Neural crest cell (in vitro differentiated cells): ENCODE measurements at places on chromosomes 1 and 21.
A peak's percentile ranks its signal among the peaks of the same experiment; 100 is the strongest.

DNA sequence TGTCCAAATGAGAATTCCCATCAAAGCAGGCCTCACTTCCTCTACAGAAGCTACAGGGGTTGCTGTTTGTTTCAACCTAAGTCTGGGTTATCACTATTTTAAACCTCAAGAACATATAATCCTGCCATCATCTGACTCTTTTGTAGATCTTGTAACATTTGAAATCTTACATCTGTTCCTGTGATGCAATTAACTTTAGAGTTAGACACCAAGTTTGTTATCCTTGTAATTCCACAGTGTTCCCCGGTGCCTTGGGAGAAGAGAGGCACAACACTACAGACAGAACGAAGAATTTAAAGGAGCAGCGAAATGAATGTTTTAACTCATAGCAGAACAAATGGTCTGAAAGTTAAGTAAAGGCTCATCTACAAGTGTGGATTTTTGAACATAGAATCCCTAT, 116.1 kb downstream of the UCHL5 start:
- DNase-seq, result no peak

GRCh38 chr1:208248307-208248801, 4.2 kb upstream of the PLXNA2 start:
- DNase-seq, result no peak

- DNase-seq, result peak; percentile 92
Observed at GRCh38 chr1:155050560-155051341, at the start of gene ADAM15. TSS of gene ADAM15 (plus strand) at chr1:155051316. CDS start at chr1:155051387, 71 bp downstream.

DNA sequence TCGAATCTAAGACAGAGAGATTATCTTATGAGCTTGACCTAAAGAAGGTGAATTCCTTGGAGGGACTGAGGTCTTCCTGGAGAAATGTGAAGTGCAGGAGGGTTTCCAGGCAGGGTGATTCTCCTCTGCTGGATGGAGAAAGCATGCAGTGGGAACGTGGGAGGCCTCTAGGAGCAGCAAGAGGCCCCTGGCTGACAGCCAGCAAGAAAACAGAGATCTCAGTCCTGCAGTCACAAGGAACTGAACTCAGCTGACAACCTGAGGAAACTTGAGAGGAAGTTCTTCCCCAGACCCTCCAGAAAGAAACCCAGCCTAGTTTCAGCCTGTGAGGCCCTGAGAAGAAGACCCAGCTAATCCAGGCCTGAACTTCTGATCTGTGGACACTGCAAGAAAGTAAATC, 345.9 kb downstream of the FAM72C start:
- DNase-seq, result no peak

- no peak for DNase-seq
Observed at GRCh38 chr1:48978413-48978812, 201.7 kb upstream of the BEND5 start.

DNA sequence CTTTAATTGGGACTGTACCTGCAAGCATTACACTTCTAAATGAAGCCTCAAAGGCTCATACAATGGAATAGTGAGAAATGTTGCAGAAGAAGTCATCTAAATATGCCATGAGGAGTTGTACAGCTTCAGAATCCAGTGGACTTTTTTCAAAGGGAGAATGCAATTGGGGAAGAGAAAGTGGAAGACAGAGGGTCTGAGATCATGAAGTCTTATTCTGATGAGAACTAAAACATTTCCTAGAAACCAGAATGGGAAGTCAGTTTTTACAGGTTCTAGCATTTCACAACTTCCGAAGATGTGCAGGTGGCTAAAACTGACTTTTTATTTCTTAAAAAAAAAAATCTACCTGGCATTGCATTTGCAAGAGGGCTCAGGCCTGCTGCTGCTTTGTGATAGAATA, 424.4 kb upstream of the RUNX1 start:
- DNase-seq, result no peak

DNA sequence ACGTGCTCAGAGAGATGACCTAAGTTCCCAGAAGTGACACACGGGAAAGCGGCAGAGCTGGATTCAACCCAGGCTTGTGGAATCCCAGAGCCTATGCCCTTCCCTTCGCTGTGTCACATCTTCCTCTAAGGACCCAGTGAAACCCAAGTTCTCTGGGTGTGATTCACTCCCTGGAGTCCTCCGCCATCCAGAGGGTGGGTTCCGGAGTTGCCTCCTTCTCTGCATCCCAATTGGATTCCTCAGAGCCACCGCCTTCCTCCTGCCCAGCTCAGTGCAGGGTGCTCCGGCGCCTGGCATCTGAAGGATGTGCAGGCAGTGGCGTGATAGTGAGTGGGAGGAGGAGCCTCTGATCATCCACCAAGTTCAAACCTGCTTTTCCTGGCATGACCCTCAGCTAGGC, 20.7 kb upstream of the RCC2 start:
- no peak for DNase-seq

- DNase-seq, result no peak
Observed at GRCh38 chr21:28834335-28835238, 158.1 kb downstream of the LTN1 start.

DNA sequence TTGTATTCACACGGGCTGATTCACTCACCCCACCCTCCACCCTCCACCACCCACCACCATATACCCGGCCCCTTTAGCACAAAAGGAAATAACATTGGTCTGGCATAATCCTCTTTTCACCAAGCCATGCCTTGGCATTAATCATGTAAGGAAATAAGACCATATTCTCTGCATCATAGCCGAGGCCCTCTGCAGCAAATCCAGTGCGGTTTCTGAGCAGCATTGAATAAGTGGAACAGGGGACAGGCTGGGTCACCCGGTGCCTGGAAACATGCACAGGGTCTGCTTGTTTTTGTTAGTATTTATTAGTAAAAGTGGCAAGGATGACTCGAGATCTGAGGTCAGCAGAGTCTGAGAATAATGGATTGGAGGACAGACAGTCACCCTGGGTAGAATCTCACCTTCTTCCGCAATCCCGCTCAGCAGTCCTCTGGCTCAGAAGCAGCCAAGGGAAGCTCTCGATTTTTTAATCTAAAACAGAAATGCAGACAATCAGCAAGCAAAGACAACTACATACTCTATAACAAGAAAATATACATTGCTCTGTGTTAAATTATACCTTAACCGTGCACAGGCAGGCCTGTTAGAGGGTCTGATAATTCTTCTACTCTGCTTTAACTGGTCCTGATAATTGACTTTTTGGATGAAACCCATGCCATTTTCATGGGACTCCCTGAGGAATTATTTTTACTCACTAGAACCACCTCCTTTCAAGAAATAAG, 52.4 kb upstream of the CDC42BPA start:
- DNase-seq, result no peak

- no peak for DNase-seq
Observed at GRCh38 chr1:91572044-91572443, 71.4 kb downstream of the CDC7 start.

DNA sequence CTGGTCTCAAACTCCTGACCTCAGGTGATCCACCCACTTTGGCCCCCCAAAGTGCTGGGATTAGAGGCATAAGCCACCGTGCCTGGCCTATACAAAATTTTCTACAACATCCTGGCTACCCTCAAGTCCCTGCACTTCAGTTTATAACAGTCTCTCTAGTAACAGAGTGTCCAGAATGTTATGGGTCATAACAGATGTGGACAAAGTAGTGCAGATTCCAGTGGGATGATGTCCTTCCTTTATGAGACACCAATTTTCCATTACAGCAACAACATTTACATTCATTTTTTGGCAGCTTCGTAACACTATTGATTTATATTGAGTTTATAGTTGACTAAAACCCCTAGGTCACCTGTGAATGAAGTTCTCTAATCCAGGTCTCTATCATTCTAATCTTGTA, 429.4 kb upstream of the PTBP2 start:
- DNase-seq, result no peak

DNA sequence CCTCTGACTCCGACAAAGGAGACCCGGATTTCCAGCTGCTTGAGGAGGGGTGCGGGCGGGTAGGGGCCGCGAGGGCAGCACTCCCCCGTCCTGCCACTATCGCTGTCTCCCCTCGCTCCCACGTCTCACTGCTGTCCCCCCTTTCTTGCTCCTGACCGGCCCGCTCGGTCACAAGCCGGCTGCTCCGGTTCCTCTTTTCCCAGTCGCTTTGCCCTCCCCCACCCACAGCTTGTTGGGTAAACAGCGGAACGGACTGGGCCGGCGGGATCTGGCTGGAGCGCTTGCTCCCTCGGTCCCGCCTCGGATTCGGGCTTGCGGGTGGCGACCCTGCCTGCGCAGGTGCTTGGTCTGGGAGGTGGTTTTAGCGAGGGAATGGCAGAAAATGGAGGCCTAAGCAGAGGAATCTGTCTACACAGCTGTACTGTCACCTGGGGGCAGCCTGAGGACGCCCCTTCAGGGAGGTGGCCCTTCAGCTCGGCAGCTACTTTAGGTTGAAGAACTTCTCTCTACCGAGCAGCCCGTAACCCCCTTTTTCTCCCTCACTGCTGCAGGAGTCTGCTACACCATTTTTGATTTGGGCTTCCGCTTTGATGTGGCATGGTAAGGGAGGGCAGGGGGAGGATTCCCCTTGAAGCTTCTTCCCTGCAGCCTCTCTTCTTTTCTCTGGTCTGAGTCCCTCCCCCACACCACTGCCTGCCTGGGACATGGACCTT, 645 bp downstream of the ATP6V0B start:
- no peak for DNase-seq

GRCh38 chr1:74467786-74468377, 44.5 kb downstream of the LRRC53 start:
- no peak for DNase-seq

- DNase-seq, result no peak
Observed at GRCh38 chr1:40067023-40067422, 26.5 kb downstream of the CAP1 start.

- DNase-seq, result no peak
Observed at GRCh38 chr1:31834501-31834900, 18.7 kb upstream of the SPOCD1 start.

- DNase-seq, result no peak
Observed at GRCh38 chr1:169833179-169833901, 38.6 kb upstream of the METTL18 start.

GRCh38 chr1:22920026-22920733, 52.5 kb downstream of the LACTBL1 start:
- no peak for DNase-seq

DNA sequence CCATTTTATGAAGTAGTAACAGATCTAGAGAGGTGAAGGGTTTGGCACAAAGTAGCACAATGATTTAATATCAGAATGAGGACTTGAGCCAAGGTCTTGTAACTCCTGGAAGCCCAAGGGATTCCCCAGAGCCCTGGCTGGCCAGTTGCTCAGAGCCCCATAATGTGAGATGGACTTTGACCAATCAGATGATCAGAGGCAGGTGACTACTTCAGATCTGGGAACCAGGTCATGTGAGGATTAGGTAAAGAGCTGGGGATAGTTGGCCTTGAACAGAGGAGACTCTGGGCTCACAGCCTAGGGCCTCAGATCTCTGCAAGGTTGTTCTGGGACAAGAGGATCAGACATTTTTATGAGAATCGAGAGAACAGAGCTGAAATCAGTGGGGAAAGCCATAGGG, 18.9 kb downstream of the SHISAL2A start:
- no peak for DNase-seq

DNA sequence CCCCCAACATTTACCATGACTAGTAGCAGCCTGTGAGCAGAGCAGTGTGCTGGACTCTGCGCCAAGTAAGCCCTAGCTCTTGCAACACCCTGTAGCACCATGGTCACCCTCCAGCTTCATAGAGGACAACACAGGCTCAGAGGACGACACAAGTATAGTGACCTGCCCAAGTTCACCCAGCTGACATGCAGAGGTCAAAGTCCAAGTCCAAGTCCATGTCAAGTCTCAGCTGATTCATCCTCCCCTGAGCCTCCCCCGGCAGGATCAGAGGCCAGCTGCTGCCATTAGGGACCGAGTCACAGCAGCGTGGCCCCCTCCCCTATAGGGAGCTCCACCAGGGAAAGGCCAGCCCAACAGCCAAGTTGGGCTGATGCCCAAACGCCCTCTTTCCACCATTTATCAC, 15.9 kb downstream of the SDC3 start:
- no peak for DNase-seq

GRCh38 chr1:205224736-205225135, 3.0 kb upstream of the TMCC2 start:
- DNase-seq, result no peak

DNA sequence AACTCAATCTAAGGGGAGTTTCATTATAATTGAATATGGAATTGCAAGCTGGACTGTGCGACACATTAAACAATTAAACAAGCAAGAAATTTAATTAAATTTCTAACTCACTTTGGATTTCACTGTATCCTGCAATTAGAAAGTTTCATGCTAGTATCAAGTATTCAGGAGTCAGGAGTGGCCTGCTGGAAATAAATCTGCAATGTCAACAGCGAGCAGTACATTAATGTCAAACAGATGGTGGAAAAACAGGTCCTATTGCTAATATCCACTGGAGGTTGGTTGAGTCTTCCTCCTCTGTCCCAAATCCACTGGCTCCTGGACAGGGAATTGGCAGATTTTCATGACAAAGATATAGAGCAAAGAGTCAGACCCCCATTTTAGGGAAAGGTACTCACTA, 237.1 kb downstream of the VAV3 start:
- no peak for DNase-seq

DNA sequence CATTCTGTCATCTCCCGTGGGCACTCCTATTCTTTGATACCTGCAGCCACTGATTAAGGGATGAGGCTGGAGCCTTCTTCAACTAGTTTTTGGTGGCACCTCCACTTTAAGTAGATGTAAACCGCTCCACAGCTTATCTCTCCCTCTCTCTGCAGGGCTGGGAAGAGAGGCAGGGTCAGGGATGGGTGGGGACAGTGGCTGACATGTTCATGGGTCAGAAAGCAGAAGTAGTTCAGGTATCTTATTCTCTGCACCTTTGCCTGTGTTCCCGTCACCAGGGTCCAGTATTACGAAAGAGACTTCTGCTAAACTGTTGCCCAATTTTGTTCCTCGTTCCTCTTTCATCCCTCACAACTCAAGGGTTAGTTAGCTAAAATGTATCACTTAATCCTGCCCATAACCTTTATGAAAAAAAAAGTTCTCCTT, 51.7 kb upstream of the EDEM3 start:
- no peak for DNase-seq

GRCh38 chr1:50419907-50420677, 3.2 kb downstream of the DMRTA2 start:
- no peak for DNase-seq

GRCh38 chr1:101050869-101051268, 25.3 kb upstream of the DPH5 start:
- DNase-seq, result no peak

- DNase-seq, result no peak
Observed at GRCh38 chr1:97210307-97210706, 488.7 kb downstream of the PTBP2 start.

GRCh38 chr1:208475449-208475848, 231.3 kb upstream of the PLXNA2 start:
- DNase-seq, result no peak
